Kasumi-1 (cell line): ENCODE measurements at places on chromosomes 7 and 10.

GRCh38 chr7:47119261-47119865, 462.5 kb downstream of the TNS3 start:
- DNase-seq: no peak

DNA sequence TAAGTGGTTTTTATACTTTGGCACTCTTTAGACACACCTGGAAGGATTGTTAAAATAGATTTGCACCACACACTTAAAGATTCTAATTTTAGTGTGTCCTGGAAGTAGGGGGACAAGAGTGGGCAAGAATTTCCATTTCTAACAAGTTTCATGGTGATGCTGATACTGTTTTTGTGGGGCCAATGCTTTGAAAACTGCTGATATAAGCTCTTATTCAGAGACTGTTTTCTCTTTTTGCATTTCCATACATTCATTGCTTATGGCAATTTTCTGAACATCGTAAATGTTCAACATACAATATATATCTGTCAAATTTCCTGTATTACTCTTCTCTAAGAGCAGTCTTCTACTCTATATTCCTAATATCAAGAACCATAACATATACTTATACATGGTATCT, 79.0 kb downstream of the TFEC start:
- no peak for DNase-seq

DNA sequence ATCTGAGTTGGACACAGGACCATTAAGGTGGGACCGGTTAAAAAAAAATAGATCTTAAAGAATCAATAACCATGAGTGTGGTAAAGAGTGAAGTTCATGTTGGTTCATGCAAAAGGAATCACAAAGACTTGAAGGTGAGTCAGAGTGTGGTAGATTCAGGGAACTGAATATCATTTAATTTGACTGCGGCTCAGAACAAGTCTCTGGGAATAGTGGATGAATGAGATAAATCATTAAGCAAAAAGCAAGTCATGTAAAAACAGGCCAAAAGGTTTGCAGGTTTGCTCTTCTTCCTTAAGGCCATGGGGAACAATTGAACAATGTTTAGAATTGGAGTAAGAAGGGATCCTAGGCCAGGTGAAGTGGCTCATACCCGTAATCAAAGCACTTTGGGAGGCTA, 385.8 kb downstream of the ETV1 start:
- DNase-seq: no peak

- no peak for DNase-seq
Observed at GRCh38 chr7:12649348-12649747, 38.1 kb upstream of the ARL4A start.

- DNase-seq: peak; percentile 39
Observed at GRCh38 chr10:87635498-87636312, 24.0 kb upstream of the PAPSS2 start.

- peak; percentile 61 for DNase-seq
Observed at GRCh38 chr10:98980353-98980752, 255.3 kb downstream of the HPSE2 start.

- DNase-seq: no peak
Observed at GRCh38 chr7:17921857-17922416, 18.4 kb downstream of the SNX13 start.

- peak; percentile 81 for DNase-seq
Observed at GRCh38 chr7:26863518-26864308, 677 bp downstream of the SKAP2 start.

- peak; percentile 12 for DNase-seq
Observed at GRCh38 chr7:81161451-81162075, 242.7 kb upstream of the SEMA3C start.

DNA sequence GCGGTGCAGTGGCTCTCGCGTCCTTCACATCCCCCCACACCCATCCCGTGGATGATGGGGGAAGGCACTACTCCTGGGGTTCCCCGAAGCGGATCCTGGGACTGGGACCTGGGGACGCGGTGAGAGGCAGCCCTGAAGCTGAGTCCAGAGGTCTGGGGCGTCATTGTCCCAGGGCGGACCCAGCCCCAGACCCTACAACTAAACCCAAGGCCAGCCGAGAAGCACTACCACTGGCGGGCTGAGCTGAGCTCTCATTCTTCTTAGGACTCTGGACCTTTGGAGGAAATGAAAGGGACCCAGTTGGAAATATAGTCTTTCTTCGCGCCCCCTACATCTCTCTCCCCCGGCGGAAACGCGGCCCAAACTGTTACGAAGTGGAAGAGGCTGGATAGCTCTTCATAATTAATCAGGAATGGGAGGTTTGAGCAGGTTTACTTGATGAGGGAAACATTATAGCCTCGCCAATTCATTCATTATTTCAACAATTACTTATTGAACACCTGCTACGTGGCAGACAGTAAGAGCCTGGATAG, 389 bp upstream of the FBXL15 start:
- no peak for DNase-seq

GRCh38 chr10:100728928-100729861, 16.2 kb upstream of the PAX2 start:
- peak; percentile 39 for DNase-seq

DNA sequence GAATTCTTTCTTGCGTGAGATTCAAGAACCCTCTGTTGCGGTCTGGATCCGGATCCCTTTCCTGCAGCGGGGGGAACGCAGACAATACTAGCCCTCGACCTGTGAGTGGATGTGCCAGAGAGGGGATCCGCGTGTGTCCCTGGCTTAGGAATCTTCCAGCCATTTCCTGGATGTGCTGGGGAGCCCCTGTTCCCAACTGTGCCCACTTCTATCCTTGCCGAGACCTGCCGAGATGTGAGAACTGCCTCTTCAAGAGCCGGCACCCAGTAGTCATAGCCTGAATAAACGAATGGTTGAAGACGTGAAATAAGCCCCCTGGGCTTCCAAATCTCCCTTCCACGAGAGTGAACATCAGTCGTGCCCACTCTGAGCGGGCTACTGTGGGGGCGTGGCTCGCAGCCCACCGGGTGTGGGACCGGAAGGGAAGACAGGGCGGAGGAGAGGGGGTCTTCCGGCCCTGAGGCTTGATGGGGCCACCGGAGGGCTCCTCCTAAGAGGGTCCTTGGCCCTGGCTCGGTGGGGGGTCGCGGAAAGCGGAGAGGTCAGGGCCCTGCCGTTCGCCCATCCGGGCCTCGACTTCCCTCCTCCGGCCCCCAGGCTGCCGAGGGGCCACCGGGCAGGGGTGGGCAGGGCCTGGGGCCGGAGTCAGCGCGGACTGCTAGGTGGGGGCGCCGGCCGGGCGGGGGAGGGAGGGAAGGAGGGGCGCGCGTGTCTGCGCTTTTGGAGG, 1.3 kb upstream of the CCDC136 start:
- DNase-seq: no peak

DNA sequence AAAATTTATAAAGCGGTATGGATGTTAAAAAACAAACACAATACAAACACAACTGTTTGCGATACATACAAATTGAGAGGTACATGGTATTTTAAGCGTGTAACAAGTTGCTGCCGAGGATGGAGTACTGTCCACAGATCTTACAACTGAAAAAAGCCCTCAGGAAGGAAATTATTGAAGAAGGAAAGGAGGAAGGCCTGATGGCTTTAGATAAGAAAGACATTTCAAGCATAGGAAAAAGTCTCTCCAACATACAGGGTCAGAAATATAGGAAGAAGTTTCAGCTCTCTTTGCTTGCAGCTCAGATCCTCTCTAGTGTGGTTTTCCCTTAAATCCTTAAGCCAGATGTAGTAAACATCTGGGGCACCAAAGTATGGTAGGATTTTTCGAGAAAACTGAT, 25.0 kb downstream of the RBM28 start:
- DNase-seq: peak; percentile 87

- no peak for DNase-seq
Observed at GRCh38 chr10:103571656-103571975, 78.1 kb downstream of the NEURL1 start.

DNA sequence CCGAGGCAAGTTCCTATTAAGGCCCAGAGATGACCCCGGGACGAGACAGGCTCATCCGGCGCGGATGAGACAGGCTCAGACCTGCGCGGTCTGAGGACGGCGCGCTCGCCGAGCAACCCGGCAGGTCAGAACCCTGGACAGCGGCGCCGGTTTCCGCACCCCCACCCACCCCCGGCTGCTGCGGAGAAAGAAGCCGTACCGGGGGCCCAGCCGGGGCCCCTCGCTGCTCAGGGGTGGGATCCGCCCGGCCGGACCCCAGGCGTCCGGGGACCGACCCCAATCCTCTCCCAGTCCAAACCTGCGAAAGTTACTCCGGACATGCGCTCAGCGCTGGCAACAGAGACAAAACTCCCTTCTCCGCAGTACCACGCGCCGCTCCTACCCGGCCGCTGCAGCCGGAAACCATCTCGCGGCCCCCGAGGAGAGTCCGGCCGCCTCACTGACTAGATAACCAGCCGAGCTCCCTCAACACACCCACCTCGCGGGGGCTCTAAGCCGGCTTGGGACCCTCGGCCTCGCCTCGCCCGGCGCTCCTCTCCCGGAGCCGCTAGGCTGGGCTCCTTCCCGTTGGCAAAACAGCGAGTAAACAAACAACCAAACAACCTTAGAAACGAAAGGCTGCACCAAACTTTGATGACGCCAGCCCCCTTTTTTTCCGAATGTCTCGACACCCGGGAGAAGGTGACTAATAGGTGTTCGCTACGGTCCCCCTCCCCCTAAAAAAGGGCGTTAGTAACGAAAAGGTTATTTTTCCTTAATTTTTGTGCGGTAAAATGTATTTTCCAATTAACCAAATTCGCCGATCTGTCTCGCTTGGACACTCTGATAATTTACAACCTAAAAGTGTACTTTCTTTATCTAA, 2.3 kb upstream of the DRGX start:
- DNase-seq: peak; percentile 48

GRCh38 chr10:31707093-31708039, 221.3 kb downstream of the ARHGAP12 start:
- DNase-seq: peak; percentile 96

DNA sequence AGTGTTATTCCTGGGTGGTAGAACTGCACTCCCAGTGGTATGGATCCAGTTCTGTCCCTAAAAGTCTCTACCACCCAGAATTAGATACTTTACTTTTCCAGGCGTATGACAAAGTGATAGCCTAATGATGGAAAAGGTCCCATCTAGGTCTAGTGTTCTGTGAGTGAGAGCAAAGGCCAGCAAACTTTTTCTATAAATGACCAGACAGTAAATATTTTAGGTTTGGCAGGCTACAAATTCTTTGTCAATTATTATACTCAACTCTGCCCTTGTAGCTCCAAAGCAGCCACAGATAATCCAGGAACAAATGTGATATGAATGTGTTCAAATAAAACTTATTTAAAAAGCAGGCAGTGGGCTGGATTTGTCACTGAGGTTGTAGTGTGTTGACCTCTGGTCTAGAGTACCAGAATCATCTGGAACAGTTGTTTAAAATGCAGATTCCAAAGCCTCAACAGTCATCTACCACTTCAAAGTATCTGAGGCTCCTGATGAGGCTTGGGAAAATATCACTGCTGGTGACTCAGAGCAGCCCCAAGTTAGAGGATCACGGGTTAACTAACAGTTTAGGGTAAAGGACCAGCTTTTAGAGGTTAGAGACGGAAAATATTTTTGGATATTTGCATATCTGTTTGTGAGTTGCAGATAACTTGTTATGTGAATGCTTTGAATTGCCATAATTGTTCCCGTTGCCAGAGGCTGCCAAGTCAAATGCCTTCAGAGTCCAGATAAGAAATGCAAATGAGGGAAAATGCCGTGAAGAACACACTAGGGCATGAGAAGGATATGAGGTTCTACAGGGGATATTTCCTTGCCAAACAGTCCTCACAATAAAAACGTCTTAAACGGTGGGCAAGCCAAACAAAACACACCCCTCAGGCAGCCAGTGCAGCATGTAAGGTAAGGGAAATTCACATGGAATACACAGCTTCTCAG, 19.4 kb downstream of the NRAP start:
- DNase-seq: no peak

GRCh38 chr7:15889507-15889906, 203.0 kb upstream of the MEOX2 start:
- DNase-seq: peak; percentile 6

GRCh38 chr10:13047529-13048206, 46.2 kb upstream of the CCDC3 start:
- DNase-seq: no peak

- no peak for DNase-seq
Observed at GRCh38 chr10:43254199-43254730, 12.6 kb downstream of the RASGEF1A start.

DNA sequence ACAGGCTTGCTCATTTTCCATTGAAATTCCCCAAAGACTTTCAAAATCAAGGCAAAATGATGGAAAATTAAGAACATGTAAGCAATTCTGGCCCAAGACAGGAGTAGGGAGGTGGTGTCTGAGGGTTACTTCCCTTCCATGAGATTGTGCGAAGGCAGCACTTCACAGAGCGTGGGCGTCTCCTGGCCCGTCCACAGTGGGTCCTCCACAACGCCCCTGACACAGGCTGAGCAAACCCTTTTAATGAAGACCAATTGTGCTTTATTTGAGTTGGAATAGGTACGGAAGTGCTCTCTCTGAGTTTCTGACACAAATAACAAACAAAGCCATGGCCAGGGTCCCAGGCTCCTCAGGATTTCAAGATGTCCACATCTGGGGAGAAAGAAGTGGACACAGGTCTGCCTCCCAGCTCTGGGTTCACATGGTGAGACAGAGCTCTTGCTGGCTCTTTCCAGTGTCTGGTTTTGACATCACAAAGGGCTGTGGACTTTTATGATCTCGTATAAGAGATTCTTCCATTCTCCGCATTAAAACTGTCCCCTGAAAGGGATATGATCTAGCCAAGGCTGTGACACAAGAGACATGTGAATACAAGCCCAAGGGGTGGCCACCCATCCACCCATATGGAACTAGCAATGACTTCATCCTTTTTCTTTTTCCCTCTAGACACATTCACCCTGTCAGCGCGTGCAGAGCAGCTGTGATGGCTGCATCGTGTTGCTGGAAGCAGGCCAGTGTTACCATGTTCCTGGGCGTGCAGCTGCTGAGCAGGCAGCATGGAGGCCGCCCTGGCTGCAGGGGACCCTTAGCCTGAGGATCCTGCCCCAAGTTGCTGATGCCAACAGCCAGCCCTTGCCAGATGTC, 145.6 kb downstream of the ADAM12 start:
- no peak for DNase-seq

DNA sequence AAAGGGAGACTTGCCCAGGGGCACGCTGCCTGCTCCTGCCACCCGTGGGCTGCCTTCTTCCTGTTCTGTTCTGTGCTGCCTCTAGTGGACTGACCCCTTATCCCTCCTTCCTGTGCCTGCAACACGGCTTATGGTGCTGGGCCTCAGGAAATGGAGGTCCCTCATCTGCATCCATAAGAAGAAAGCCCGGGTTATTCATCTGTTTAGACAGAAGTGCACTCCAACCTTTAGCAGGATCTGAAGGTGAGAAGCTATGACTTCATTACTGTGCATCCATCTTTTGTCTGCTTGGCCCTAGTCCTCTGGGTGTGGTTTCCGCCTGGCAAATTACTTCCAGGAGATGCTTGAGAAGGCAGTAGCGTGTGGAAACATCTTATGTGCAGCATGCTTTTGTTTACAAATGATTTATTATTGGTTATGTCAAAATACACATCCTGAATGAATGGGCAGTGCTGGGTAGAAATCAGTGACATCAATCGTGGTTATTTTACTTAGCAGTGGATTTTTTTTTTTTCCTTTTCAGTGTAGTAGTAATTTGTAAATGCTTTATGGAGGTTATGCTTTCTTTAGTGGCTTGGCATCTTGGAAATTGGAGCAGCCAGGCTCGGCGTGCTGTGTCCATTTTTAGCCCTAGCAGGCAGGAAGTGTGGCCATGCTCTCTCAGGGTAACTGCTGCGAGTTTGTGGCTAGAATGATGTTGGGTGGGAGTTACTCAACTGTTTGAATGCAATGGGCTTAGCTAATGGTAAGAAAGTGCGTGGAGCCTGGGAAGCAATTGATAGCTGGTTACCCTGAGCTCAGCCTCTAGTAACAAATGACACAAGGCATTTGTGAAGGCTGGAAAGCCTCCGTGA, 12.7 kb downstream of the PTPRE start:
- peak; percentile 88 for DNase-seq
